ENCODE measurements at places on chromosomes 7 and 10.
A peak's percentile ranks its signal among the peaks of the same experiment; 100 is the strongest.

DNA sequence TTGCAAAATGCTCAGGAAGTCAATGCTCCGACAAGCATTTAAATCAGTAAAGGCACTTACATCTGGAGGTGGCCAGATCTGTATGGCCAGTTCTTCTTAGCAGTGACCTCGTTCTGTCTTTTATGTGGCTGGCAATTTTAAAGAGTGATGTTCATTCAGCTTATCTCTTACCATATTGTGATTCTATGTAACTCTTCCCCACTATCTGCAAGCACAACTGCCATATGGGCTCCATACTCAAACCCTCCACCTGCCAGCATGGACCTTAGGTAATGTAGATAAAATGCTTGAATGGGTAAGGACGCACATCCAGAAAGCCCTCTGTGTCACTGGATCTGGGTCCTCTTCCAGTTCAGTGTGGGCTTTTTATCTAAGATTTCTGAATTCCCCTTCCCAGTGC lies 42.4 kb upstream of the STK17A start:
- no peak for DNase-seq

- no peak for DNase-seq
Measured at GRCh38 chr7:157895520-157896375, 558.9 kb downstream of the DNAJB6 start.

- no peak for DNase-seq
Measured at GRCh38 chr10:125521721-125522680, 161.0 kb downstream of the TEX36 start.

- DNase-seq: no peak
Measured at GRCh38 chr7:157656195-157656769, 319.5 kb downstream of the DNAJB6 start.

DNA sequence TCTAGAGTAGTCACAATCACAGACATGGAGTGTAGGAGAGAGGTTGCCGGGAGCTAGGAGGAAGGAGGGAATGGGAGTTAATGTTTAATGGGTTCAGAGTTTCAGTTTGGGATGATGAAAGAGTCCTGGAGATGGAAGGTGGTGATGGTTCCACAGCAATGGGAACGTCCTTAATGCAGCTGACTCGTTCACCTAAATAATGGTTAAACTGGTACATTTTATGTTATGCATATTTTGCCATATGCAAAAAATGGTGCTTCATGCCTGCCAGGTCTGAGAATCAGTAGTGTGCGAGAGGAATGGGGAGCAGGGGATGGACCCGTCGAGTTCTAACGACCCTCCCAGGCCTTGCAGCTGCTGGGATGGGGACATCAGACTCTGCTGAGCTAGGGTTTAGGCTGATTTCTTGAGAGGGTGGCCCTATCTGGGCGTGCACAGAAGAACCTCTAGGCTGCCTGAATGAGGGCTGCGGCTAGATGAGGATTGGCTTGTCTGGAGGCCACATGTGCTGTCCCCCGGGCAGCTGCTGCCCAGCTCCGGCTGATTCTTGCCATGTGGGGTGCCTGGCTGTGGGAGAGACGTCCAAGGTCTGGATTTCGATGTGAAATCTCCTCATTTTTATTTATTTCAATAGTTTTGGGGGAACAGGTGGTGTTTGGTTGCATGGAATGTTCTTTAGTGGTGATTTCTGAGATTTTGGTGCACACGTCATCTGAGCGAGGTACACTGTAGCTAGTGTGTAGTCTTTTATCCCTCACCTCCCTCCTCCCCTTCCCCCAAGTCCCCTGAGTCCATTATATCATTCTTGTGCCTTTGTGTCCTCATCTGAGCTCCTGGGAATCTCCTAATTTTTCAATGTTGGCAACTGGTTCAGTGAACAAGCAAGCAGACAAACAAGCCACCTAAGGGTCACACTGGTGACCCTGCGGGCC lies 116.0 kb downstream of the GRK5 start:
- no peak for DNase-seq

DNA sequence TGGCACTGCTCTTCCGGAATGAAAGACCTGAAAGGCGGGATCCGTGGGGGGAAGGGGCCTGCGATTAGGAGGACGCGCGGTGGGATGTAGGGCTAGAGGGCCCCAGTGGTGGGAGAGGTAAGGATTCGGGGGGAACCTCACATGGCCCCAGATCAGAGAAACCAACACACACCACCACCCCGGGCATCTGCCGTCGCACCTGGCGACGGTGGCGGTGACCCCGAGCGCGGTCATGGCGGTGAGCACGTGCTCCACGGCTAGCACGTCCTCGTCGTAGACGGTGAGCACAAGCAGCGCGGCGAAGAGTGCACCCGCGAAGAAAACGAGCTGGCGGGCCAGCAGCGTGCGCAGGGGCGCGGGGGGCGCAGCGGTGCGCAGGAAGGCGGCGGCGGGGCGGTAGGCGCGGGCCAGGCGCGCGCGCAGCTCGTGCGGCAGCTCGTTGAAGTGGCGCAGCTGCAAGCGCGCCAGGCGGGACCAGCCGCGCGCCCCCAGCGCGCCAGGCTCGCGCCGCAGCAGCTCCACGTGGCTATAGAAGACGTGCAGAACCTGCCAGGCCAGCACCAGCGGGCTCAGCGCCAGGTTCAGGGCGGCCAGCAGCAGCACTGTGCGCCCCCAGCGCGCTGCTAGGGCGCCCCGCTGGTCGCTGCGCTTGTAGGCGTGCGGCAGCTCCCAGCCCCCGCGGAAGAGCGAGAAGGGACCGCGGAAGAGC lies 5.7 kb downstream of the ATG9B start:
- no peak for DNase-seq

- no peak for DNase-seq
Measured at GRCh38 chr10:3749600-3749999, 35.4 kb downstream of the KLF6 start.

DNA sequence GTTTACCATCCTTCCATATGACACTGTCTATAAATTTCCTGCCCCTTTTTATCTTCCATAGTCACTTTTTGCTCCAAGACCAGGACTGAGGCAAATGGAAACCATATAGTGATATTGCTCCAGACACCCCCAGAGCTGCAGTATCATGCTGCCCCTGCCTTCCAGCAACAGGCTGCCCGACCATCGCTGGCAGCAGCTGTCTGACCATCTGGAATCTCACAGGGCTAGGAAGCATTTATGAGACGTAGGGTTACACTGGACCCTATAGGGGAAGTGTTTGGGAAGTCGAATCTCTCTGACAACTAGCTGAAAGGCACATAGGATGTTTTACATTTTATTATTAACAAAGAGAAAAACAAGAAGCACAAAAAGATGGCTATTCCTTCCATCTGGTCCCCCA lies 19.4 kb downstream of the ENO4 start:
- DNase-seq: no peak

DNA sequence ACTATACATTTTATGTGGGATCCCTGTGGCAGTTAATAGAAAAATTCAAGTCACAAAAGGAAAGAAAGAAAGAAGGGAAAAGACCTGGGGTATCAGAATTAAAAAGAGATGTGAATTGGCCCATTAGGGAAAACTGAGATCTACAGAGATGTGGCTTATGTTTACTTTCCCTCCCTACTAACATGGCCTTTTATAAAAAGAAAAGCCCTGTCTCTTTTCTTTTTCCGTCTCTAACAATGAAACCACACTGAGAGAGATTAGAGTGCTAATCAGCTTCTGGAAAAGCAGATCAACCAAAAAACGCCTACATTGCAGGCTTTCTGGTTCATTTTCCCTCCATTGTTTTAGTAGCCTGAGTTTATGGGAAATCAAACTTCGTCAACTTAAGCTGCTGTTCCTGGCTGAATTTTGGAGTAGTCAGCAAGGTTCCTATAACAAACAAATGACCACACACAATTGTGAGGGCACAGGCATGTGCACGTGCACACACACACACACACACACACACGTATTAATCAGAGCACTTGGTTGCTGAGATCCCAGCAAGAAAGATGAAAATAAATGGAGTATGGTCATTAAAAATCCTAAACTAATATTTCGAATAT lies 235.1 kb downstream of the SORCS1 start:
- no peak for DNase-seq

GRCh38 chr10:93541402-93542357 lies 24.8 kb upstream of the FFAR4 start:
- DNase-seq: no peak

DNA sequence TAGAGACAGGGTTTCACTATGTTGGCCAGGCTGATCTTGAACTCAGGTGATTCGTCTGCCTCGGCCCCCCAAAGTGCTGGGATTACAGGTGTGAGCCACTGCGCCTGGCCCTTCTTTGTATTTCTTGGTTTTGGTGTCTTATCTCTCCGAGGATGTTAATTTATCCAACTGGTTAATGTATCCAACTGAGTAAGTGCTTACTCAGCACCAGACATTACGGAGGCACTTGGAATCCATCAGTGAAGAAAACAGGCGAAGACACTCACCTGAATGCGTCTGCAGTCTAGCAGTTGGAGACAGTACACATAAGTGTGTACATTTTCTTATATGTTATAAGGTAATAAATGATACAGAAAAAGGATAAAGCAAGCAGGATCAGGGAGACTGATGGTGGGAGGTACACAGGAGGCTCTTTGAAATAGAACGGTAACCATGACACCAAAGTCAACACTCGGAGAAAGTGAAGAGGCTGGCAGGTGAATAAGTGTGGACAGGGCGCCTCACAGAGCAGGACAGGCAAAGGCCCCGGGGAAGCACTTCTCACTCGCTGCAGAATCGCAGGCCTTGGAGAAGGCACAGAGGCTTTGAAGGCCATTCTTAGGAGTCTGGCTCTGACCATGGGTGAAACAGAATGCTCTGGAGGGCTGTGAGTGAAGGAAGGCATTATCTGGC lies 73.1 kb downstream of the LANCL2 start:
- DNase-seq: no peak

DNA sequence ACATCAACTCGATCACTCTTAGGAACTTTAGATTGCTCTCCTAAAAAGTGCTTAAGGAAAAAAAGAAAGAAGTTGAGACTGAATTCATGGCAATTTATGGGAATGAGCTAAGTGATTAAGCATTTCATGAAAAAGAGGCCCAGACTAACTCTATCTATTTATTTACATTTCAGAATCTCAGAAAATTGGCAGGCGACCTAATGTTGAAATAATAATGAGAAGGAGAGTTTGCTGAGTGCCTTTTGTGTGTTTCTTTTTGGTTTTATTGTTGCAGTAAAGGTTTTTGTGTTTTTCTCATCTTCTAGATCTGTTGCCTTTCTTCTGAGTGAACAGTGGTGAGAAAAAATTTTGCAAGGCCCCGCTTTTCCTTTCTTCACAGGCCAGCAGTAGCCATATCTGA lies 3.8 kb downstream of the GRK5 start:
- DNase-seq: no peak

- DNase-seq: peak; percentile 88
Measured at GRCh38 chr7:73831834-73832651, 1.2 kb downstream of the CLDN4 start.

GRCh38 chr10:109926061-109926745 lies 2.9 kb upstream of the XPNPEP1 start:
- DNase-seq: no peak

- no peak for DNase-seq
Measured at GRCh38 chr10:8278099-8278498, 223.6 kb downstream of the GATA3 start.

DNA sequence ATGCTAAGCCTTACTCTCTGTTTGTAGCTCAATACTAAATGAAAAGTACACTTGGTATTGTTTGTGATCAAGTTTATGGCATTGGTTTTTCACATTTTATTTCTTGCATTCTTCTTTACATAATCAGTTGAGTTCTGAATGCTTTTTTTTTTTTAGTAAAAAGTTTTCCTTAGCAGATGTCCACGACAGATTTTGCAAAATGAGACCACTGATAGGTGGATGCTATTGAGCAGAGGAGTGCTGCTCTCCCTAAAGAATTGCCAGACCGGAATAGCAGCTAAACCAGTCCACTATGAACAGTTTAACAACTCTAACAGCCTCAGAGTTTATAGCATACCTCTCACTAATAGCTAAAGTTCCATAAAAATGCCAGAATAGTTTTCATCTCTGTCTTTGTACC lies 225.1 kb upstream of the CACNA2D1 start:
- DNase-seq: no peak

GRCh38 chr10:78510566-78511323 lies 477.1 kb downstream of the RPS24 start:
- DNase-seq: no peak

DNA sequence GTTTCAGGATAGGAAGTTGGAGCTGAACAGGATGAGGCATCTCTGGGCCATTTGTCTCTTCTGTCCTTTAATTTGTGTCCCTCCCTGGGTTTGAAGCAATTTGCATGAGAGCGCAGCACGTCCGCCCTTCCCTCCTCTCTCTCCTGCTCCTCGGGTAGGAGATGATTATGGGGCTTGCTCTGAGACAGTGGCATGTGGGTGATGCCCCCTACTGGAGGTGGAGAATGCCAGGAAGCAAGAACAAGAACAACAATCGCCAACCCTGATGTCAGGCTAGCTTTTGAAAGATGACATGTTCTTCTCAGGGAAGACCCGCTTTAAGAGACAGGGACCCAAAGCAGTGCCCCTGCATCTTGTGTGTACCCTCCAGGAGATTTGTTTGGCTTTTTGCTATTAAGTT lies 63.9 kb upstream of the LOXL4 start:
- DNase-seq: no peak

- no peak for DNase-seq
Measured at GRCh38 chr7:134777470-134777869, 2.0 kb upstream of the CALD1 start.

DNA sequence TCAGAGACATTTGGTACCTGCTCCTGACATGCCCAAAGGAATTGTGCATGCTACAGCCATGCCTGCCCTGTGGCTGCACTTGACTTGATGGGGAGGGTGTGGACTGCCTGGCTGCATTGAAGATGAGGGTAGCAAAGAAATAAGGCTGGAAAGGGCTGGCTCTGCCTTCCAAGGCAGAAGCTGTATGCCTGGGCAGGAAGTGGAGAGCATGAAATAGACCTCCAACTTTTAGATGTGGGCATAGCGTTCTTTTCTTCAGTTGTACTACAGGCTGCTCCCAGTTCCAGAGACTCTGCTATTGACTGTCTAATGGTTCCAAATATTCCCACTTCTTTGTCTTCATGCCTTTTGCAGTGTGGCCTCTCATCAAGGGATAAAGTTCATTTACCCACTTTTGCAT lies 3.0 kb downstream of the C10orf120 start:
- DNase-seq: no peak

DNA sequence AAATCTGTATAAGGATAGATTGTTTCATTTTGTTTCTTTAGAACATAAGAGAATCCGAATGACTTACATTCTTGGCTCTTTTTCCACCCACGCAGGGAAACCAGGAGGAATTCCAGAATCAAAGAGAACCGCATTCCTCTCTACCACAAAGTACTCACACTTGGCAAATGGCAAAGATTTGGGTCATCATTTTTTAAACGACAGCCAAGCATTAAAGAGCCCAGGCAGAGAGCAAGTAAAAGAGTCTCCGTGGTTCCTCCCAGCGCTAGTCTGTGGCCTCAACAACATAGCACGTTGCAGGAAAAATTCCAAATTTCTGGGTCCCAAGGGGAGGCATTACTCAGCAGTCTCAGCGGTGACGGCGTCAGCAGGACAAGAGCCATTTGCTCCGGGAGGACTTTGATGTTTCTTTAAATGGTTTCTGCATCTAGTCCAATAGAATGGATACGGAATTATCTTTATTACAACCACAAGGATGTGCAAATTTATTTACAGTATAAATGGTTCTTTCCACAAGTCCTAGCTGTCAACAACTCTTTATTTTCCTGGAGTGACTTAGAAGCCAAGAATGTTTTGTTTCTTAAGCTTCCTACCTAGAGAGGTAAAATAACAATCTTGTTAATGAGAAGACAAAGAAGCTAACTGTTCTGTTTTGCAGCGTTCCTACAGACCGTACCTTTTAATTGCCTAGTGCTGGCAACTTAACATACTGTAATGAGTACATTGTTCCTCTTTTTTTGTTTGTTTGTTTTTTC lies 232.5 kb downstream of the SKIDA1 start:
- no peak for DNase-seq

- DNase-seq: no peak
Measured at GRCh38 chr7:32761451-32762205, 129.9 kb downstream of the KBTBD2 start.

Data from left colon (tissue), 2 donors.